ENCODE measurements at places on chromosomes 1 and 21. TPM values are rescaled to one million over a fixed set of nuclear protein-coding genes. Genes with fewer than 3 reads are reported as not detected.

DNA sequence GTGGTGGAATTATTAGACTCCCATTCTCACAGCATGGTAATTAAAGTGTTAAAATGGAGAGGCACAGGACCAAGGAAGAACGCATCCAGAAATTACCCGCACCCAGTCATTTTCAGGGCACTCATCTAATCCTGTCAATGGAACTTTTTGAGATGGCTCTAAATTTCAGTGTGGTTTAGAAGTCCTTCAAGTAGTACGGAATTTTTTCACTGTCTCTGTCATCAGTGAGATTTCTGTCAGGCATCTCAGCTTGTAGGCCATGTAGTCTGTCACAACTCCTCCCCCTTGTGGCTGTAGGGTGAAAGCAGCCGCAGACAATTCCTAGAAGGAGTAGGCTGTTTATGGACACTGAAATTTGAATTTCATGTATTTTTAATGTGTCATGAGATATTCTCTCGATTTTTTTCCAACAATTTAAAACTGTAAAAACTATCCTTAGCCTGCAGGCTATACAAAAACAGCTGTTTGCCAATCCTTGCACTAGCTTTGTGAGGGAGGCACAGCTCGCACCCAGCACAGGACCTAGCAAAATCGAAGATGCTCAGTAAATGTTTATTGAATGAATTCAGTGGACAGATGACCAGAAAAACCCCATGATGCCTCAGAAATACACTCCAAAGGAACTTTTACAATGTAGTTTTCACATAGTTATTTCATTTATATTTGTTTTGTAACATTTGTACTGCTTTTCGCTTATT is 6.6 kb upstream of the NUP133 start:
- peak; percentile 67 for DNase-seq

MIXL1 gene
- total RNA-seq: not detected

DNA sequence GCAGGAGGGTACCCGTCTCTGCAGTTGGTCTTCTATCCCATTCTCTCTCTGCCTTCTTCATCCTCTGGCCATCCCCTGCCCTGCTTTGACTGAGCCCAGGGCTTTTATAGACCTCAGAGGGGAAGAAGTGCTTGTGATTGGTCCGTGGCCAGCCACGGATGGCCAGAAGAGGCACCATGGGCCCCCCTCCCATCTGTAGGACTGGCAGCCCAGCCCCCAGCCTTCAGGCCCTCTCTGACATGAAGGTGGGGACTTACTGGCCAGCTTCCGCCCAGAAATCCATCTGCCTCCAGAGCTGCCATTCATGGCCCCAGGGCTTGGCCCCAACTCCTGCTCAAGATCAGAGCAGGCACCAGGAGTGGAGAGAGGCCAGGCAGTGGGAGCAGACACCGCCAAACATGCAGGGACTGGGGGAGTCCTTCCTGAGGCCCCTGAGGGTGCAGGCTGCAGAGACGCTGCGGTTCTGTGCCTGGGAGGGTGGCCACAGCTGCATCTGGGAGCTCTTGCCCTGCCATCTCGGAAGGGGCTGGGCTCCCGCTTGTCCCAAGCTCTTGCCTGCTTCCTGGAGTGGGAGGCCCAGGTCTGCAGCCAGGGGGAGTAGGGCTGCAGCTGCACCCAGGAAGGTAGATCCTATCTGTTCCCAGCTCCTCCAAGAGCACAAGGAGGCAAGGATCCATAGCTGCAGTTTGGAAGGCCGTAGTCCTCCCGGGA is 698.6 kb upstream of the B3GALT2 start:
- no peak for DNase-seq

DNA sequence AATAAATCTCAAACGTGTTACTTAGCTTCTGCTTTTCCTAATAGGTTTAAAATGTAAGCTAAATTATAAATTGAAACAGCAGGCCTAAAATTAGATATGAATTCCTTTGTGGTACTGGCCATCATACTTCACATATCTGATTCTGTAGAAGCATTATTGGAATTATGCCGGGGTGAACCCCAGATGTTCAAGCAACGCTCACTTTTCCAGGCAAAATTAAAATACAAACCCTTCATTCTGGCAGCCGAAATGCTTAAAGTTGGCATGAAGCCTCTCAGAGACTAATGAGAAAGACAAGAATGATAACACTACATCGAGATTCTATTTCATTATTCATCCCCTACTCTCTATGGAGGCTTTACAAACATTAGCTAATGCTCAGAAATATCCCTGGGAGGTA is 1352.7 kb upstream of the ADGRL2 start:
- DNase-seq: no peak

DNA sequence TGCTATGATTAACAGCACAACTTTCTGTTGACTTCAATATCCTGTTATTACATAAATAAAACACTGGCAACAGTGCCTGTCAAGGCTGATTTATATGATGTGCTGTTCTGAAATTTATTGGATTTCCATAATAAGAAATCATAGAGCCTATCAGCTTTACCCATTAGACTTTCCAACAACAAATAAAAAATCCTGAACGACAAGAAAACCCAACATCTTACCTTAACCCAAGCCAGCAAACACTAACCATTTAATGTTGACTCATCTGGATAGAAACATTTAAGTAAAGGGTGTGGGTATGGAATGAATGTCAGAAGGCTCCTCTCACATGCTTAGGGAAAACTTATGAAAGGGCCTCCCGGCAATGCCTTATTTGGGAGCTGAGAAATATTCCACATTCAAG is 165.1 kb downstream of the SLC45A1 start:
- DNase-seq: no peak

DNA sequence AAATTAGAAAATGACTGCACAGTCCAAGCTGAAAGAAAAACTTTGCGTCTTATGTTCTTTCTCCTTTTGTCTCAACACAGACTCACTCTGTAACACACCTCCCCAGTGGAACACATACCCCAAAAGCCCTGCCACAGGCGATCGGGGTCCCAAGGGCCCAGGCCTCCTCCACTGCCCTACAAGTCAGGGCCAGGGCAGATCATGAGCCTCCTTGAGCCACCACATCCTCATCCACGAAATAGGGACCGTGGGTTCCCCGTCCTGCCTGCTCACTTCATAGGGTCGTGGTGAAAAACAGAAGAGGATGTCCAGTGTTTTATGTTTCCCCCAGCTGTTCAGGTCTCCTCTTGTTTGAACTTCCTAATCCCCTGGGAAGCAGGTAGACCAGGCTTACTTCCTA is 116.7 kb downstream of the KCNN3 start:
- no peak for DNase-seq

CRYAA gene
- total RNA-seq: not detected

DNA sequence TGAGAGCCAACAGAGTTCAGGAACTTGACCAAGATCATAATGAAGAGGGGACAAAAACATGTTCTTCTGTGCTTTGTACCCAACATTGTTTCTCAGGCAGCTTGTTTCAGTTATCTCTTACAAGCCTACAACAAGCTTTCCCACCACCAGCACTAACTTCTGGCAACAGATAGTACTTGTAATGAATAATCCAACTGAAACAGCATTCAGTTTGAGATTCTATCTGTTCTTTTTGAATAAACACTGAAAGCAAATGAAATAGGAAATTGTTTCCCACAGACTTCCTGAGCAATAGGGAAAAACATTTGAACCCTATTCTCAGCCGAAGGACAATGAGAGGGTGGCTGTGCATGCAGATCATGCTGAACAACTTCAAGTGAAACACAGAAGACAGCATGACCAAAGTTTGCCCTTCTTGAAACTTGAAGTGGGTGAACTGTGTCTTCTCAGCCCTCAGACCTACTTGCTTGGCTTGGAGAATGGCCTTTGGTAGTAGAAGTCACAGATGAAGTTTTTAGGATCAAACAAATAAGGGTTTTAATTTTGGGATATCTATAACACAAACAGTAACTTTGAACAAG is 11.2 kb upstream of the HOOK1 start:
- no peak for DNase-seq

GRCh38 chr1:159921251-159921650 is 4.1 kb downstream of the TAGLN2 start:
- DNase-seq: peak; percentile 28

DNA sequence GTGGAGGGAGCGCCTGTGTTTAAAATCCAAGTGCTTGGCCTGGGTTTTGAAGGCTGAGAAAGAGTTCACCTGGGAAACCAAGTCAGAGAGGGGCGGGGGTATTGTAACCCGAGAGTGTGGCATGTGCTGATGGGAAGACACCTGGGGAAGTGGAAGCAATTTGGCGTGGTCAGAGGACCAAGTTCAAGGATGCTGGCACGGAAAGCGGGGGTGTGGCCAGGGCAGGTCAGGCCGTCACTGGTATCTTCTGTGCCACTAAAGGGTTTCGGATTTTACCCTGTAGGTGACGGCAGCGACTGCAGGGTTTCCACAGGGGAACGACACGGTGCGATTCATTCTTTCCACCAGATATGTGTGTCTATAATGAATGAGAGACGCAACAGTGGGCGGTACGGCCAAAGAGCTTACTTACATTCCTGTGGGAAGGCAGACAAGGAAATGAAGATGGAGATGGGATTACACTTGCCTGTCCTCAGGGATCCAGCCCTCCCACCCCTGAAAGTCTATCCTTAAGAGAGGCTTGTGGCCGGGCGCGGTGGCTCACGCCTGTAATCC is 31.3 kb downstream of the CA6 start:
- DNase-seq: no peak

DNA sequence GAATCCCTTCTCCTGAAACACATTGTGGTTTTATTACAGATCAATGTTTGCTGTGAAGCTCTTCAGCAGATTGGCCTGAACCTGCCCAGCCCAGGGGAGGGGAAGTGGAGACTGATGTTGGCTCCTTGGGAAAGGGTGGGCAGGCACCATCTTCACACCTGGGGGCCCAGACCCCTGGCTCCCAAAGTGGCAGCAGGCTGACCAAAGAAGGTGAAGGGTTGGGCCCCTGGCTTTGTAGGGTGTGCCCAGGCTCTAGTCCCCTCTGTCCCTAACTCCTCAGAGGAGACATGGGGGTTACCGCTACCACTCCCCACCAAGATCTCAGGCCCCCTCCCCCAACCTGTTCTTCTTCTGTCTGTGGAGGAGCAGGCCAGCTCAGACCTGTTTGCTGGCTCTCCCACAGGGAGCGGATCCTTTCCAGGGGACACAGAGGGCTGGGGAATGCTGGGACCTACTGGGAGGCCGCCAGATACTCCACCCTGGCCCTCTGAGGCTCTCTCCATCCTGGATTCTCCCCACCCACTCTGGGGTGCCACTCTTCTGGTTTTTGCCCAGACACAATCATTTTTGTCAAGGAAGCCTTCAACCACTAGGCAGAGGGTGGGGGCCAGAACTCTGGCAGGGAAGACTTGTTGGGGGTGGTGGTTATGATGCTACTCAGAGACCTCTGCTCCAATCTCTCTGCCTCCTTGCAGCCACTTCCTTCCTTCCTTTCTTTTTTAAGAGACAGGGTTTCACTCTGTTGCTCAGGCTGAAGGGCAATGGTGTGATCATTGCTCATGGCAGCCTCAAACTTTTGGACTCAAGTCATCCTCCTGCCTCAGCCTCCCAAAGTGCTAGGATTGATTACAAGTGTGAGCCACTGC is 5.0 kb upstream of the EFNA3 start:
- DNase-seq: no peak
